Right cardiac atrium (tissue), 5 donors: ENCODE measurements at places on chromosomes 4 and X. TPM values are rescaled to one million over a fixed set of nuclear protein-coding genes. Genes with fewer than 3 reads are reported as not detected.
A peak's percentile ranks its signal among the peaks of the same experiment; 100 is the strongest.

GRCh38 chr4:48247142-48247877 is 22.3 kb downstream of the TEC start:
- DNase-seq, result no peak

- DNase-seq, result peak; percentile 93
Observed at GRCh38 chrX:65667503-65668376, at the start of gene MSN. Gene MSN, plus strand, starts transcription at chrX:65667654. Its CDS starts 188 bp downstream, at chrX:65667842.

DNA sequence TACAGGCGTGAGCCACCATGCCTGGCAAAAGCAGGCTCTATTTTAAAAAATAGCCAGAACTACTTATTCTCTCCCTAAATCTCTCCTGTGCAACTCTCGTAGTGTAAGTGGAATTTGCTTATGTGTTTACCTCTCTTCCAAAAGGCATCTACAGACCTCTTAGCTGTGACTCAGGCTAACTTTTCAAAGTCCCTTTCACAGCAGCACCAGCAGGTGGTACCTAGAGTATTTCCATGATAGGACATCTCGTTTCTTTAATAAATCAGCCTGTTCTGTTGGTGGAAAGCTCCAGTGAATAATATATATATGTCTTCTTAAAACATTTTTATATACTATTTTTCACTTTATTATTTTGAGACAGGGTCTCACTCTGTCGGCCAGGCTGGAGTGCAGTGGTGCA is 89.0 kb downstream of the NSUN7 start:
- DNase-seq, result no peak

DNA sequence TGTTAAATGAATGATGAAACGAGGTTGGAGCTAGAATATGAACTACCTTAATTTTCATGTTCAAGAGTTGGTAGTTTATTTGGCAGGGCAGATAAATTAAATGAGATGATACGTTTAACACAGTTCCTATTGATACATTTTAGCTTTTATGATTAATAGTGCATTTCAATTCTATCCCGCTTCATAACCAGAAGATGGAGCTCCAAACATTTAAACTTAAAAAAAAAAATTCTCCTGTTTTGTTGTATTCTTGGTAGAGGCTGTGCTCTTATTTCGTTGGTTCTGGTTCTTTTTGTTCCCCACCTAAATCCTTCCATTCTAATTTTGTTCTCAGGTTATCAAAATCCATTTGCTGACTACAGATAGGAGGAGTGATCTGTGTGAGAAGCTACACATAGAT is 71.8 kb upstream of the PTPN13 start:
- no peak for DNase-seq

GRCh38 chrX:18449236-18449635 is 23.8 kb downstream of the CDKL5 start:
- no peak for DNase-seq

The ADGRG2 gene
- 0.34 TPM for total RNA-seq

- DNase-seq, result peak; percentile 53
Observed at GRCh38 chr4:150960818-150961217, 54.3 kb downstream of the LRBA start.

DNA sequence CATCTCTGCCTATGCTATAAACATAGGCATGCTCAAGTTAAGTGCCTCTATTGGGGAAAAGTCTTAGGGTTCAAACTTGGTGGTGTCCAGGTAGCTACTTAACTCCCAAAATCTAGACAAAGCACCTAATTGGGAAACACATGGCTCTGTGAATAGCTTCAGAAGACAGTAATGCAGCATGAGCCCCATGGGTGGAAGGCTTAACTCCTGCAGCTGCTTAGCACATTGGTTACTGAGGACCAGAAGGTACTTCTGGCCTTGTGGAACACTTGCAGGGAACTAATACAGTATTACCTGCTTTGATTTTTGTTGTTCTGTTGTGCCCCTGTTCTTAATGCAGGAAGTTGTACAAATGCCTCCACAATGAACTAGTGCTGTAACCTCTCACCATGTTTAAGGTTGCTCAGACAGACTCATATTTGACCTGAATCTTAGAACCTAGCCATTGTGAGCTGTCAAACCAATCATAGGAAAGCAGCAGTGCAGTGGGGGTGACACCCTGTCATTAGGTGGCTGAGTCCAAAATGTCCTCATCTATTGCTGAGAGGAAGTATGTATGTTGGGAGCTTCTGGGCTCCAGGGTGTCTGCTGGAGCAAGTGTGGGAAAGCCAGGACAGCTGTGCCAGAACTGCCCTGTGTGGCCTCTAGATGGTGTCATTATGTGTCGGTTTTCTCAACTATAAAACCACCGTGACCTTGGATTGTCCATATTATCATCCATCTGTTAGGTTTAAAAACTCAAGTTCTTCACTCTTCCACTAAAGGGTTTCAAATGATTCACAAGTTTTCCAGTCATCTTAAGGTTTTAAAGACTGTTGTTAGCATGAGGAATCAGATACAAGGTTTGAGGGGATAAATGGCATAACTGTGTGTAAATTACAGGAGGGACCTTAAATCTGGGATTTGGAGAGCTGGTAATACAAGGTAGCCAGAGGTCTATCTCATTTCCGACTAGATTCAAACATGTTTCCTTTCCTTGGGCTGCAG is 69.9 kb upstream of the WDR1 start:
- no peak for DNase-seq

The NPY2R gene
- 0.14 TPM for total RNA-seq

The FRAS1 gene
- 7.9 TPM for total RNA-seq

GRCh38 chrX:22889819-22890218 is 109.9 kb upstream of the DDX53 start:
- DNase-seq, result no peak

The SMIM43 gene
- not detected for total RNA-seq

DNA sequence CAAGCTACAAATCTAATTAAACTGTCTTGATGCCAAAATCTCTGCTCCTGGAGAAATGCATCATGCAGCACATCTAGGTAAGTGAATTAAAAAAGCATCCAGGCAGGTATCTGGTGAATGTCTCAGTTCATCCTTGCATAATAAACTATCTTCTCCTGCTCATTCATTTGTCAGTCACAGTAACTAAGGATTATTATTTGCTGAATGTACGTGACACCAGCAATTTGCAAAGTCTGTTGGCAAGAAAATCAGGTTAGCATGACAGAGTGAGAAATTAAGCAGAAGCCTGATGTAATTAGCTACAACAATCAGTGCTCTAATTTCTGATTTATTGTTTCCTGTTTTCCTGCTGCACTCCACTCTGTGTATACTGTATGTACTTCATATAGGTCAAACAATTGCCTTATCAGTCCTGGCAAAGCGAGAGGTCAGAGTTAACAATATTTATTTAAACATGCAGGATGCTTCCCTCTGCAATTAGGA is 213.6 kb downstream of the FBXO8 start:
- DNase-seq, result no peak

The SYP gene
- 2.6 TPM for total RNA-seq

GRCh38 chrX:2383735-2384134 is 117.0 kb downstream of the DHRSX start:
- DNase-seq, result no peak

GRCh38 chr4:23706972-23707651 is 182.7 kb downstream of the PPARGC1A start:
- no peak for DNase-seq

The LDB2 gene
- 45.4 TPM for total RNA-seq

- DNase-seq, result no peak
Observed at GRCh38 chrX:24526616-24527015, 61.5 kb downstream of the PDK3 start.

GRCh38 chr4:169084954-169085353 is 74.9 kb upstream of the CBR4 start:
- DNase-seq, result no peak

- DNase-seq, result no peak
Observed at GRCh38 chrX:75158054-75158453, 2.0 kb upstream of the ABCB7 start.

The RADX gene
- total RNA-seq, result 0.97 TPM

DNA sequence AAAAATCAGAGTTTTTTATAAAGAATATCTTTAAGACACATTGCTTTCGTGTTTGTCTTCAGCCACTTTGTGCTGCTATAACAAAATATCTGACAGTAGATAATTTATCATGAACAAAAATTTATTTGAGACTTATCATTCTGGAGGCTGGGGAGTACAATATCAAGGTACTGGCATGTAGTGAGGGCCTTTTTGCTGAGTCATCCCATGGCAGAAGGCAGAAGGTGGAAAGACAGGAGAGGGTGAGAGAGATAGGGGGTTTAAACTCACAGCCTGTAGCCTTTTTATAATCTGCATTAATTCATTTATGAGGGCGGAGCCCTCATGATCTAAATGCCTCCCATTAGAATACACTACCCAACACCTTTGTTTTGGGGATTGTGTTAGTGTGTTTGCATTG is 431.2 kb upstream of the FAM47C start:
- no peak for DNase-seq

The ZMAT1 gene
- 5.7 TPM for total RNA-seq

DNA sequence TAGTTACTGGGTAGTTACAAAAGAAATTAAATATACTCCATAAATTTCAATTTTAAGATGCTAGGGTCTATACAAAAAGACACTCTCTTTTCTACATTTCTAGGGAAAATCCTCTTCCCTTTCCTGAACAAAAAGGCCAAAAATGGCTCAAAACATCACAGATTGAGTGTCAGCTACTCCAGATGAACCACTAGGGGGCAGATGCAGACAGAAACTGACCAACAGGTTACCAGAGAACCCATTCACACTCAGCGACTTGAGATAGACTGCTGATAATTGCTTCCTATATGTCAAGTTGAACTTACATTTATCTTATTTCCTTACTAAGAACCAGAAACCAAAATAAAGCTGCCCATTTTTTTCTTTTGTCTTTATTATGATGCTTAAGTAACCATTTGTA is 83.4 kb upstream of the MID1IP1 start:
- no peak for DNase-seq

- DNase-seq, result no peak
Observed at GRCh38 chr4:88291003-88291402, 6.6 kb upstream of the PPM1K start.

GRCh38 chr4:11566444-11567022 is 137.8 kb upstream of the HS3ST1 start:
- DNase-seq, result no peak

DNA sequence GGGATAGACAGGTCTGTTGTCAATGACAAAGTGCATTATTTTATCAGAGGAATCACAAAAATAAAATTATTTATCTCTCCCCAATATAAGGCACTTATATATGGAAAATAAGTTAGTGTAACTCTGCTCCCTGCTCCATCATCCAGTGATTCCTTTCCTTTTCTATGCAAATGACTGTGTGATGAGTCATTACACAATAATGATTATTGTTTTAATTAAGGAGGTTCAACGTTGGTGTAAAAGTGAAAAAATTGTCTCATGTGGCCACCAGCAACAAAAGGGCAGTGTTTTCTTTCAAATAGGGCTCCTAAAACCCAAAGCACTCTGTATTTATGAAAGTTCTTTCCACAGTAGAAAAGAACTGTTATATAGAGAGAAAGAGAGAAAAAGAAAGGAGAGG is 16.7 kb downstream of the SLC7A11 start:
- DNase-seq, result no peak

The GJB1 gene
- total RNA-seq, result not detected

- no peak for DNase-seq
Observed at GRCh38 chr4:127868196-127868595, 12.5 kb upstream of the PLK4 start.

The COX7B2 gene
- total RNA-seq, result not detected

- DNase-seq, result no peak
Observed at GRCh38 chrX:109709129-109709631, 23.9 kb downstream of the ACSL4 start.

DNA sequence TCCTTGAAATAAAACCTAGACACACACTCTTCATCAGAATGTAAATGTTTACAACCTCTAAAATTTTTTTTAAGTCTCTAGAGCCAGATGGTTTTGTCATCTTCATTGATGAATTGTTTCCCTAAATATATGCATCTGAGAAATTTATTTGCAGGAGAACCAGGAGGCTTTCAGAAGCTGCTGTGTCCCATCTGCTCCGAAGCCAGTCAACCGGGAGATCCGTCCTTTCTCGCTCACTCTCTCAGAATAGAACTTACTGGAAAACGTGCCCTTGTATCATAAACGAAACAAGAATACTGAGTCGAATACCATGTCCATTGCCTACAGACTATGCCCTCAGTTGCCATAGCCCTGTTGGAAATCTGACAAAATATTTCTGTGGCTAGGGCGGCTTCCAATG is 103.5 kb downstream of the SLC34A2 start:
- DNase-seq, result no peak

DNA sequence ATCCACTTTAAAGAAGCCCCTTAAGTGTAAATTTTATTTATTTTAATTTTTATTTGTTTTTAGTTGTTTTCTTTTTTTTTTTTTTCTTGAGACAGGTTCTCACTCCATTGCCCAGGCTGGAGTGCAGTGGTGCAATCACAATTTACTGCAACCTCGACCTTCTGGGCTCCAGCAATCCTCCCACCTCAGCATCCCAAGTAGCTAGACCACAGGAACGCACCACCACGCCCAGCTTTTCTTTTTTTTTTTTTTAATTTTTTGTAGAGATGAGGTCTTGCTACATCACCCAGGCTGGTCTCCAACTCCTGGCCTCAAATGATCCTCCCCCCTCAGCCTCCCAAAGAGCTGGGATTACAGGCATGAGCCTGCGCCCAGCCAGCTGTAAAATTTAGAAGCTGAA is 6.0 kb downstream of the SAT1 start:
- no peak for DNase-seq

The RHOH gene
- 1.0 TPM for total RNA-seq

DNA sequence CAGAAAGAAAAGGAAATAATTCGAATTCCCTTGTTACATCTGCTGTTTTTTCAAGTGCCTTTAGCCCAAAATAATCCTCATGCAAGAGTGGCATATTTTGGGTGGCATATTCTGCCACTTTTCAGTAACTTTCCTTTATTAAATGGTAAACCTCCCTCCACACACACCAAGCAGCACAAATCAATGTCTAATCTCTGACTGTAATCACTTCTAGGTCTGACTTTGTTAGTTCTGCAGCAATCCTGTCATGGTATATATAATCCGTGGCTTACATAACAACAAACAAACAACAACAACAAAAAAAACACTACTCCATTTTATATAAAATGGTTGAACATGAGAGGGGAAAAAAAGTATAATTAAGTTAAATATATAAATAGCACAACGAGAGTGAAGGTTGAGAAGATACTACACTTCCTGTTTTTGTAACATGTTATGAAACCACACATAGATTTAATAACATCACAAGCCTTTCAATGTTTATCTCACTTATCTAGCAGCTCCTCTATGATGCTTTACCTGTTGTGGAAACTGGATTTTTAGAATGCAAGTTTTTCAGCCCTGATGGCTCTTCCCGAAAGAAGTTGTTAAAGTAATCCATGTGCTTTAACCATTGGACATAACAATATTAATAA is 715.4 kb downstream of the GRXCR1 start:
- no peak for DNase-seq

DNA sequence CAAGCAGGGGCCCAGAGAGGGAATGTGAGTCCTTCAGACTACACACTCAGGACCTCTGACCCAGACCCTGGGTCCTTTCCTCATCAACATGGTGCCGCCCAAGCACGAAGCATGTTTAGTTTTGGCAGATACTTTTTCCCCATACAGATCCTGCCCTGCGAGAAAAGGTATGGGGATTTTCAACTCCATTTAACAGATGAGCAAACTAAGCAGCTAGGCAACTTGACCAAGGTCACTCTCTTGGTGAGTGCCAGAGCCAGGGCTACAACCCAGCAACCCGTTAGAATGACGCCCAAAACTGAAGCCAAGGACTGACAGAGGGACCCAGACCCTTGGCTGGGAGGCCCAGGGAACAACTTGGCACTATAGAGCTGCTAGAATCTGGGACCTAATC is 40.3 kb upstream of the MSX1 start:
- no peak for DNase-seq

The HHIP gene
- 0.03 TPM for total RNA-seq

GRCh38 chrX:17860179-17860780 is 818 bp downstream of the RAI2 start:
- peak; percentile 59 for DNase-seq
